ENCODE measurements at places on chromosomes 4 and X.

- DNase-seq = no peak
These were observed 5.8 kb upstream of the USO1 start for GRCh38 chr4:75718529-75718928.

GRCh38 chr4:135927651-135928050, 1604.6 kb downstream of the PCDH18 start:
- no peak for DNase-seq

DNA sequence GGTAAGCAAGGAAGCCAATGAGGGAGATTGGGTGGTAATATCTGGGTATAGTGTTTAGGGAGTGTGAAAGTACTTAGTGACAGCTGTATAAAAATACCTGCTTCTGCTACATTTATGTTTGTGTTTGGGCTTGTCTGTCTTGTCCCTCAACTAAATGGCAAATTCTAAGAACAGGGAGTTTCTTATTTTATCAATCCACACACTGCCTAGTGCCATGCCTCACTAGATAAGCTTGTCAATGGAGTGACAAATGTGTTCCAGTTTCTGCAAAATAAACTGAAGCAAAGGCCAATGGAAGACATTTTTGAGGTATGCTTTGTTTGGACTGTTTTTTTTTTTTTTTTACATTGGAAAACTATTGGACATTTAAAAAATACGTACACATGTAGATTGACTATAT, 418.0 kb downstream of the SH2D1A start:
- no peak for DNase-seq

- DNase-seq = no peak
These were observed 325.0 kb downstream of the PDHA2 start for GRCh38 chr4:96164814-96165351.

DNA sequence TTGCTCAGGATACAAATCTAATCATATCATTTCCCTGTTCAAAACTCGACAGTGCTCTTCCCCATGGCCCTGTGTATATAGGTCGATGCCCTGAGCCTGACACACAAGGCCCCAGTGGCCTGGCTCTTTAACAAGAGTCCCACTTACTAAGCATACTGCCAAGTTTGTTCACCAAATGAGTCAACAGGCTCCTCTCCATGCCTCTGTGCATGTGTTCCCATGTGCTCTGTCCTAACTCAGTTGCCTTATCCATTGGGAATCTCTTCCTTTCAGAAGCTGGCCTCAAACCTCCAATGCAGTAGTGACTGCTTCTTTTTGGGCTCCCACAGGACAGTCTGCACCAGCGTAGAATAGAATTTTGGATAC, 18.9 kb upstream of the CXCR3 start:
- DNase-seq = no peak

DNA sequence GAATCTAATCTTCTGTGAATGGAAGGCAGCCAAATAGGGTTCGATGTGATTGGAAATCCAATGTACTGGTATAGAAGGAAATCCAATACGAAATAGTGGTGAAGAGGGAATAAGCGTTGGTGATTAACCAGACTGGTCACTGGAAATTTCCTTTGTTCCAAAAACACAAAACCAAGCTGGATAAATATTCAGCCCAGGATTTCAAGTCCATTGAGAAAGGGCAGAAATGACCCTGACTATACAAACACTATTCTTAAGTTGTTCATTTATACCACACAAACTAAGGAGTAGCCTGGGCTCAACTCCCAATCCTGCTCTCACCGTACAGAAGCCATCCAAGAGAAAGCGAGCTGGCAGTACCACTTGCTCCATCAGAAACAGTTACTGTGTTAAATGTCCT, 32.2 kb downstream of the PCDH19 start:
- DNase-seq = no peak

GRCh38 chr4:140710908-140711622, 45.1 kb downstream of the TBC1D9 start:
- no peak for DNase-seq

DNA sequence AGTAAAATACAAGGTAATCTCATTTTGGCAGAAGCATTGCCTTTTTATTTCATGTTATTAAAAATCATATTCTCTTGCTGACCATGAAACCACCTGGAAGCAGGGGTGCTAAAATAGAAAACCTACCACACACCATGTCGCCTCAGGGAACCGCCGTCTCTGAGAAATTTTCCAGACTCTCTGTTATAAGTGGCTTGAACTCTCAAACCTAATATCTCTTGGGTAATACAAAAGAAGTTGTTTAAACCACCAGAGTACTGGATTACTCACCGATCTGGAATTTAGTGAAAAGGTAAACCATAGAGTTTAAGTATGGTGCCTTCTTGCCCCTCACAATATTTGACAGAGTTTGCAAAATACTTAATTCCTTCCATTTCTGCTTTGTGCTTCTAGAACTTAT, 27.7 kb downstream of the ENPP6 start:
- DNase-seq = no peak

GRCh38 chr4:148834804-148835631, 392.8 kb upstream of the NR3C2 start:
- DNase-seq = no peak

DNA sequence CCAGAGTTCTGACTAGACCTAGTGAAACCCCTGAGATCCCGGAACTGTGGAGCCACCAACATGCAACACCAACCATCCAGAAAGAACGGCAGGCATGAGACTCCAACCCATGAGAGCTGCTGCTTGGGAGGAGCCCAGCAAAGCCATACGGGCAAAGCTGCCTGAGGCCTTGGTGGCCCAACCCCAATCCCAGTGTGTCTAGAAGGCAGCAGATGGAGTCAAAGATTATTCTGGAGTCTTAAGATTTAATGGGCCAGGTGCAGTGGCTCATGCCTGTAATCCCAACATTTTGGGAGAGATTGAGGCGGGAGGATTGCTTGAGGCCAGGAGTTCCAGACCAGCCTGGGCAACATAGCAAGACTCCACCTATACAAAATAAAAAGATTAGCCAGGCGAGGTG, 49.2 kb upstream of the PDK3 start:
- no peak for DNase-seq

DNA sequence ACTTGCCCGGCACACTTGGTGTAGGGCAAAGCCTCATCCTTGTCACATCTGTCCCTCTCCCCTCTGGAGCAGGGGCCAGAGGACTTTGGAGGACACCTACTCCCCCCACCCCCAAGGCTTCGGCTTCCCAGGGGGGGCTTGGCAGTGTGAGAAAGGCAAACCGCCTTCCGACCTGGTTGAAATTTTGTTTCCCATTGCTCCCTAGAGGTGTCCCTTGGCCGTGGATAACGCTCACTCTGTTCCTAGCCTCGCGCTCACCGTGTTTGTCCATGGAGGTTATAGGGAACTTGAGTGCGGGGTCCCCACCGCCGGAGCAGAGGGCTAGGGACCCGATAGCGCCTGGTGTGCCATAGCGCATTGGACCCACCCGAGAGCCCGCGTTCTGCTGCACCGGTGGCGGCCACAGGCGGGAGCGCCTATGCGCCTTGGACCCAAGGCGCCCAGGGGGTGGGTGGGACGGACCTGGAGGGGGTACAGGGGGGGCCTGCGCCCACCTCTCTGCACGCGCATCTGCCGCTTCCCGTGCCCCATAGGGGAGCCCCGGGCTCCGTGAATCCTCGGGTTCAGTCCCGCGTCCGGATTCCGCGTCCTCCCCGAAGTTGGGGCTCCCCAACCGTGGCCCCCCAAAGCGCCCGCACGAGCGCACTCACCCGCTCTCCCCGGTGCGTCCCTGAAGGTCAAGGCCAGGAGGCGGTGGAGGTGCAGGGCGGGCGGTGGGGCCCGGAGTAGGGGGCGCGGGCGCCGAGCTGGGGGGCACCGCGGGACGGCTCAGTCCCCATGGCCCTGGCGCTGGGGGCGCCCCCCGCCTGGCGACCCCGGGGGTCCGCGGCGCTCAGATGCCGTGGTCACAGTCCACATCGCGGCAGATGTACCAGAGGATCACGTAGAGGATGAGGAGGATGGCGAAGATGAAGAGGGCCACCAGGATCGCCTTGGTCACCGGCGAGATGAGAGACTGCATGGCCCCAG, 82.7 kb upstream of the DHRSX start:
- DNase-seq = no peak

DNA sequence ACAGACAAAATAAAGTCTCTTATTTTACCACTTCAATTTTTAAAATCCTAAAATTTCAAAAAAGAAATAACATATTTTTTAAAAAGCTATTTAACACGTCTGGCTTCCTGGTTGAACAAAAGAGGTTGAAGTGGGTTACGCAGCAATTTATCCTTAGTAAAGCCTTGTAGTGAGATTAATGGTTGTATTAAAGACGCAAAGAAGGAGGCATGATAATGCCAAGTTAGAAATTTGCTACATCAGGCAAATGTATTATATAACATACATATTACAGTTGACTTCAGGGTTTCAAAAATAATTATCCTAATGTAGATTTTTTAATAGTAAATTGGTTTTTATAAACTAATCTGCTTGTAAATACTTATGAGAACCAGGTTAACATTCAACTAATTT, 35.3 kb downstream of the ANKRD17 start:
- no peak for DNase-seq

GRCh38 chr4:154120006-154120676, 331.3 kb upstream of the SFRP2 start:
- no peak for DNase-seq

- DNase-seq = no peak
These were observed 89.8 kb downstream of the EIF4E start for GRCh38 chr4:98838977-98839618.

DNA sequence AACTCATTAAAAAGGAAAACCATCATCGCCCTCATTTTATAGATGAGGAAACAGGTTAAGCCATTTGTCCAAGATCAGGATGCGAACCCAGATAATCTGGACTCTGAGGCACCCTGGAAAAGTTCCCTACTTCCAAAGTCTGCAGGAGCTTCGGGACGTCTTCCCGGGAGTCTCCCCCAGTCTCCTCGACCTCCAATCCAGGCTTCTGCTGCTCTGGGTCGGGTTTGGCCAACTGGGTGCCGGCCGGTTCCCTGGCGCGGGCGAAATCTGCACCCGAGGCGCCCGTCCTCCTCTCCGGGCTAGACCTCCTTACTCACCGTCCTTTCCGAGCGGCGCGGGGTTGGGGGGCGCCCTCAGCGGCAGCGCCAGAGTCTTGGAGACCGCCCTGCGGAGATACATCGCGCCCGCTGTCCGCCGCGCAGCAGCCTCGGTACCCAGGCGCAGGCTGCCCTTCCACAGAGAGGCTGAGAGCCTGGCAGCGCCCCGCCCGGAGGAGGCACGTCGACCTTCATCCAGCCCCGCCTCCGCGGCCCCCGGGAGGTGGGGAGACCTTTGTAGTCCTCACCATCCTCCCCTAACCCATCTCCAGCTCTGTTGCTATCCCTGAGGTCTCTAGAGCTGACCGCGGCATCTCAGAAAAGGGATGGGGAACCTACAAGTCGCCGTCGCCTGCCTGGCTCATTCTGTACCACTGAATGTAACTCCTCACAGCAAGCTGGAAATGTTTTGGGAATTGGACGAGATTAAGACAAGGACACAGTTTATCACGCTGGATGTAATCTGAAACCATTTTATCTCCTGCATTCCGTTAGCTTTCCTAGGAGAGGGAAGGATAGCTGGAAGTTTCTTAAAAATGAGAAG, at the start of gene MGARP:
MGARP (minus strand) TSS at position 466 of the 861 bp plus-strand sequence; CDS start at position 399, 67 bp downstream.
- DNase-seq = no peak

GRCh38 chr4:7687006-7687405, 252.3 kb upstream of the PSAPL1 start:
- DNase-seq = no peak

DNA sequence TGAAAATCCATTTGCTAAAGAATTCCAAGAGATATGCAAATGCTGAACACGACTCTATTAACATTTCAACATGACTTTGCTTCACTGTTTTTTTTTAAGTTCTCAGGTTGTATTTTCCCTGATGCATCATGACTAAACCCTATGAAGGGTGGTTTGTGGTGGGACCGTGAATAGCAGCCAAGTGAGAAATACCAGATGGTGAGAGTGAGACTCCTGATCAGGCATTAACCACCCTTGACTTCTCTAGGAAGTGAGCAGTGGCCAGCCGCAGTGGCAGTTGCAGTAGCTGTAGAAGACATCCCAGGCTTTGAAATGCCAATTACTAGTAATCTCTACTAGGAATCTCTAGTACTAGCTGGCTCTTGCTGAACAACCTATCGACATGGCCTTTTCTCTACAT, 383.4 kb downstream of the FAM133A start:
- no peak for DNase-seq

DNA sequence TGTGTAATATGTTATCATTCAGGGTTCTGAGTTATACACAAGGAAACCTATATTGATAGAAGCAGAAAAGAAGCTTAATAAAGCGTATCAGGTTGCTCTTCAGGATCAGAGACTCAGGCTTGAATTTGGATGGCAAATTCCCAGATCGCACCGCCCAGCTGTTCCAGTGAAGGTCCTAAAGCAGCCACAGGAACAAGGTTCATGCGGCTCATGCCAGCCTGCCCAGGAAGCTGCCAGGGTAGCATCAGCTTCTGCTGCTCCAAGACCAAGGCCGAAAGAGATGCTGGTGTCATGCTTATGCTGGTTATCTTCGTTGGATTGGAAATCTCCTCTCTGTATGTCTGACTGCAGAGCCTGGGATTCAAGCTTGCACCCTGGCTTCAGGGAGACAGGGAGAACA, 127.7 kb downstream of the MANBA start:
- no peak for DNase-seq

GRCh38 chrX:10484683-10485247, 135.6 kb downstream of the MID1 start:
- DNase-seq = no peak

DNA sequence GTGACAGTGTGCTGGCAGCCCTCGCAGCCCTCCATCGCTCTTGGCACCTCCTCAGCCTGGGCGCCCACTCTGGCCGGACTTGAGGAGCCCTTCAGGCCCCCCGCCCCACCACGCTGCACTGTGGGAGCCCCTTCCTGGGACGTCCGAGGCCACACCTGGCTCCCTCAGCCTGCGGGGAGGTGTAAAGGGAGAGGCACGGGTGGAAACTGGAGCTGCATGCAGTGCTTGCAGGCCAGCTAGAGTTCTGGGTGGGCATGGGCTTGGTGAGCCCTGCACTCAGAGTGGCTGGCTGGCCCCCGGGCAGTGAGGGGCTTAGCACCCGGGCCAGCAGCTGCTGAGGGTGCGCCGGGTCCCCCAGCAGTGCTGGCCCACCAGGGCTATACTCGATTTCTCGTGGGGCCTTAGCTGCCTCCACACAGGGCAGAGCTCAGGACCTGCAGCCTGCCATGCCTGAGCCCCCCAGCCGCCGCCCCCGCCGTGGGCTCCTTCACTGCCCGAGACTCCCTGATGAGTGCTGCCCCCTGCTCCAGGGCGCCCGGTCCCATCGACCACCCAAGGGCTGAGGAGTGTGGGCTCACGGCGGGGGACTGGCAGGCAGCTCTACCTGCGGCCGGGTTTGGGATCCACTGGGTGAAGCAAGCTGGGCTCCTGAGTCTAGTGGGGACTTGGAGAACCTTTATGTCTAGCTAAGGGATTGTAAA, 1672.7 kb upstream of the PCDH7 start:
- no peak for DNase-seq

GRCh38 chr4:80252427-80252826, 14.0 kb upstream of the FGF5 start:
- DNase-seq = no peak
